ENCODE measurements at places on chromosomes 5 and 9.

DNA sequence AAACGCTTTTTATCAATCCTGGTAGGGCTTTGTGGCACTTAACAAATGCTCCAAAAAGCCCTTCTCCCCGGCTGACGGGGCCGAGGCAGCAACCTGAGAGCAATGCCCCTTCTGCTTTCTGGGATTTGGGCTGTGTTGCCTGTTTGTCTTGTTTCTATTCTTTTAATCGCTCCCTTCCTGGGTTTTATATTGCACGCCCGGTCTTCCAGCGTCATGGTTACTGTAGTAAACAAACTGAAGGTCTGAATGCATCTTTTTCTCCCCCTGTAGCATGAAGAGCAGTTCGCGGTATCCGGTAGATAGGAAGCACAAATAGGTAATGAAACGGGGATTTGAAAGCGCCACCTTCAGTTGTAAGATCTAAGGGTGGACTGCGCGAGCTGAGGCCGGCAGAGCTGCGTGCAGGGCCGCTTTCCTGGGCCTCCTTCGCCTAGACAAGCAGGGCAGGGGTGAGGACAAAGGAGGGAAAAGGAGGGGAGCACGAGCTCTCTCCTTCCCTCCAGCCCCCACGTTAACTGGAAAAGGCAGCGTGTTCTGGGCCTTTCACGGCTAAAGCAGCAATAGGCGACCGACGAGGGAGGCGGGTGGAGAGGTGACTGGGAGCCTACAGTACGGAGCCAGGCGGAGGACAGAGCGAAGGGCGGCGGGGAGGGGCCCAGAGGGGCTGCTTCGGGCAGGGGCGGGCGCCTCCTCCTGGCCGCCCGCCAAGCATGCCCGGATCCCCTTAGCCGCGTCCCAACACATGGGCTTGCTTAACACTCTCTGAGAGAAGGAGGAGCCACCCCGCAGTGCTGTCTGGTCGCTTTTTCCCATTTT lies 49.3 kb upstream of the ZNF366 start:
- ATAC-seq, result peak; percentile 65

DNA sequence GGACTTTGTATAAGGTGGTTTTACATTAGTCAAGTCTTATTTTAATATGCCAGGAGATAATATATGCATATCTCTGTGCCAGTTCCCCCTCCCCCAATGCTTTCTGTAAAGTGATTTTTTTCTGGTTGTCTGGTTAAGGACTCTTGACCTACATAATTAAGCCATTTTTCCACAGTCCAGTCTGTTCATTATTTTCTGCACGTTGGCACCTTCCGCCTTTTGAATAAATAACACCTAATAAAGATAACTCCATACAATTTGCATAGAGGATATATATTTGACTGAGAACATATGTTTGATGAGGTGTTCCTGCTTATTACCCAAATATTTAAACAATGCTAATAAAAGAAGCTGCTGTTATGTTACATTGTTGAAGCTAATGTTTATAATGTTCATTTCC lies 320.9 kb downstream of the DMAC1 start:
- ATAC-seq, result no peak

DNA sequence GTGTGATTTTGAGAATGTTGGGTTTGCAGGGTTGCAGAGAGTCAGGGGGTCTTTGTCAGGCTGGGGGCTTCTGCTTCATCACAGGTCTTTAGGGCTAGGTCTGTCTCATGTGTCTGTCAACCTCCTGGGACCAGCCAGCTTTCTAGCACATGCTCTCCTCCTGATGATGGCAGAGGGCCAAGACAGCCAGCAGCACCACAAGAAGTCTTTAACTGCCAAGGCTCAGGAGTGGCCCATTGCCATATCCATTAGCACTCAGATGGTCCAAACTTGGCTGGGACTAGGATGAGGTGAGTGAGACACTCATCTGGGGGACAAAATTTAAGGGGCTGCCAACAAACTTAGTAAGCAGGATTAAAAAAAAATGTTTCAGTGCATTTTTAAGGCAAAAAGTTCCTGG lies 384.2 kb upstream of the CDH10 start:
- ATAC-seq, result no peak

GRCh38 chr5:55211184-55211874 lies 15.8 kb downstream of the MCIDAS start:
- ATAC-seq, result no peak

GRCh38 chr5:164818445-164818844 lies 1313.0 kb downstream of the MAT2B start:
- ATAC-seq, result no peak

GRCh38 chr5:17114715-17115599 lies 102.5 kb upstream of the BASP1 start:
- ATAC-seq, result no peak

GRCh38 chr5:14395411-14395810 lies 186.2 kb upstream of the OTULINL start:
- no peak for ATAC-seq

DNA sequence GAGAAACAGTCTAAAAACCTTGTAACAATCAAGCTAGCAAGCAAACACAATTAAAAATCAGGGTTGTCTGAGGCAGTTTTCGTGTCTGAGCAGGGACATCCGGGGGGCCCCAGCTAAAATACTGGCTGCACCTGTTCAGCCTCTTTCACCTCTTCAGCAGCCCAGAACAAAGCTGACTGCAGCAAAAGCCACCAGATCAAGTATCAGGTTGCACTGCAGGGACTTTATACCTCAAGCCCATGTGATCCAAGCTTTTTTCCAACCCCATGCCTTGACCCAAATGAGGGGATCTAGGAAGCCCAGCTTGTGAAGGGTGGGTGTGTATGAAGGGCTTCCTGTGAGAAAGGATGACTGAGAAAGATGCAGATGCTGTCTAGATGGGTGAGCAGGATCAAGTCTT lies 133.4 kb downstream of the SEMA6A start:
- ATAC-seq, result no peak

DNA sequence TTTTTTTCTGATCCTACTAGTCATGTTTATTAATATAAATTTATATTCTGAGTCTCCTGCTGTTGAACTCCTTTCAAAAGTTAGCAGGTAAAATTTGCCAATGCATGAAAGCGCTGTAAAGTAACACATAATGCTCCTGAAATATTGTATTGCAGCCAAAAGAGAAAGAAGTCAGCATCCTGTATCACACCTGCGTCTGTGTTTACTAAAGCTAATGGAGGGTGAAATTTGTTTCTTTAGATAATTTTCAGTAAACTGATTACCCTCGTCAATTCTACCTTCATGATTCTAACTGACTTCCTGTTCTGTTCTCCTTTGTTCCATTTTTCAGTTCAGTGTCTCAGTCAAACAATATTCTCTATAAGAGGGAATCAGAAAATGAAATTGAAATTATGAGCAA lies 415.4 kb downstream of the CDH9 start:
- no peak for ATAC-seq

DNA sequence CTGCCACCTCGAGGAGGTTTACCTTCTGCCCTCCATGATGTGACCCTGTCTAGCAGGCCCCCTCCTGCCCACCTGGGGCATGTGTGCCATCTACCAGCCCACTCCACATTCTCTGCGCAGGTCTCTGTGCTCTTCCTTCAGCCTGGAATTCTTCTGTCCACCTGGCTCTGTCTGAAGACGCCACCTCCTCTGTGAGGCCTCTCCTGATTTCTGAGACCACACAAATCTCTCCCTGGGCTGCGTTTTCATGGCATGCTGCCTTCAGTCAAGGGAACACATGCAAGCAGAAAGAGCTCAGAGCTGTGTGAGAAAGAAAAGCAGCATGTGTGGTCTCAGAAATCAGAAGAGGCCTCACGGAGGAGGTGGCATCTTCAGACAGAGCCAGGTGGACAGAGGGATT lies 22.1 kb downstream of the FOXE1 start:
- ATAC-seq, result no peak

- no peak for ATAC-seq
Observed at GRCh38 chr5:179696603-179697002, 2.2 kb upstream of the CANX start.

GRCh38 chr5:68419637-68420452 lies 204.3 kb downstream of the PIK3R1 start:
- peak; percentile 35 for ATAC-seq

GRCh38 chr5:181037365-181037861 lies 2.7 kb upstream of the BTNL9 start:
- no peak for ATAC-seq

DNA sequence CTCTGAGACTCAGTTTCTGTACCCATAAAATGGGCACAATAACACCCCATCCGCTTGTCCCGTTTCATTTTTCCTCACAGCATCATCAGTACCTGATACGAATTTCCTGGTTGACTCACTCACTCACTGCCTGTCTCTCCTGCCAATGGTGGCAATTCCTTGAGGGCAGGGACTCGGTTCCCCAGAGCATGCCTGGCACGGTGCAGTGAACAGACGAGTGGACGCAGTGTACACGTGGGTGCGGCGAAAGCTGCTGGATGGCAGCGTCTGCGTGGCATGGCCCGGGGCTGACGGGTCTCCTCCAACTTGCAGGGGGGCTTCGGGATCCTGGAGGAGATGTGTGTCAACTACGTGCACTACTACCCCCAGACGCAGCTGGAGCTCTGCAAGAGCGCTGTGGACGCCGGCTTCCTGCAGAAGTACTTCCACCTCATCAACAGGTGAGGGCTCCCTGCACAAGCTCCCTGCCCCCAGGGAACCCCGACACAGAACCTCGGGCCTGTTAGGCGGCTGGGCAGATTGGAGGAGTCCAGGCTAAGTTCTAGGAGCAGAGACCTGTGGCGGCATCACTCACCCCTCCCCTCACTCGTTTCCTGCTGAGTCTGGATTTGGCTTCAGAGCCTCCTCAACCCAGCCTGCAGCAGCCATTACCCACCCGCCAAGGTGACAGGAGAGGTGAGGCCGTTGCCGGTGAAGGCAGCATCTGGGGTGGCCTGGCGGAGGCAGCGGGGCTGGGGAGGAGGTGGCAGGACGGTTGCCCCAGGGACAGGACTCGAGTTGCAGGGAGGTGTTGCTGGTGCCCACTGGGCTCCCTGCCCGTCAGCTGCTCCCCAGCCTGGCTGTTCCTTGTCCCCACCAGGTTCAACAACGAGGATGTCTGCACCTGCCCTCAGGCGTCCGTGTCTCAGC lies 20.3 kb downstream of the DBH start:
- no peak for ATAC-seq

GRCh38 chr5:37735649-37736347 lies 104.0 kb downstream of the GDNF start:
- no peak for ATAC-seq

DNA sequence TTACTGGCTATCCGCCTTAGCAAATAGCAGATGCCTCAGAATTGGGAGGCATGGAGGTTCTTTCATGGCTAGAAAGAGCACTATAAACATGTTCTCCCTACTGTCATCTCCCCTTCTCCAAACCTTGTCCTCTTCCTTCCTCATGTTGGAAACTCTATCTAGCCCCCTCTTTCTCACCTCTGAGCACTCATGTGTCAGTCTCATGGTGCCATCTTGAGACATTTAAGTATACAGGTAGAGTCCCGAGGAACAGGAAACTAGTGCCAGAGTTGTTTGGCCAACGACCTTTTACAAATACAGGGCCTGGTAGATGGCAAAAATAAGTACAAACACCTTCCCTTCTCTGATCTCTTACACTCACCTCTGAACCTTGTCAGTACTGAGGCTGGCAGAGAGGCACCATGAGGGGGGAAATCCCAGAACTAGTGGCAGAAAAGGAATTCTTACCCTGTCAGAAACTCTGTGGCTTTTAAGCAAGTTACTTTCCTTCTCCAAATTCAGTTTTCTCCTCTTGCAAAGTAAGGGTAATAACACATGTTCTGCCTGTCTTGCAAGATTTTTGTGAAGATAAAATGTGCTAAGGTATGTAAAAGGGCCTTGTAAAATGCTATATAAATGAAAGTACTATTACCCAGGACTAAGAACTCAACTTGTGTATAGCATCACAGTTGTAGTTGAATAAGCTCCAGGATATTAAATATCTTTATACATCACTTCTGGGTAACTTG lies 94.1 kb upstream of the SNX2 start:
- no peak for ATAC-seq

DNA sequence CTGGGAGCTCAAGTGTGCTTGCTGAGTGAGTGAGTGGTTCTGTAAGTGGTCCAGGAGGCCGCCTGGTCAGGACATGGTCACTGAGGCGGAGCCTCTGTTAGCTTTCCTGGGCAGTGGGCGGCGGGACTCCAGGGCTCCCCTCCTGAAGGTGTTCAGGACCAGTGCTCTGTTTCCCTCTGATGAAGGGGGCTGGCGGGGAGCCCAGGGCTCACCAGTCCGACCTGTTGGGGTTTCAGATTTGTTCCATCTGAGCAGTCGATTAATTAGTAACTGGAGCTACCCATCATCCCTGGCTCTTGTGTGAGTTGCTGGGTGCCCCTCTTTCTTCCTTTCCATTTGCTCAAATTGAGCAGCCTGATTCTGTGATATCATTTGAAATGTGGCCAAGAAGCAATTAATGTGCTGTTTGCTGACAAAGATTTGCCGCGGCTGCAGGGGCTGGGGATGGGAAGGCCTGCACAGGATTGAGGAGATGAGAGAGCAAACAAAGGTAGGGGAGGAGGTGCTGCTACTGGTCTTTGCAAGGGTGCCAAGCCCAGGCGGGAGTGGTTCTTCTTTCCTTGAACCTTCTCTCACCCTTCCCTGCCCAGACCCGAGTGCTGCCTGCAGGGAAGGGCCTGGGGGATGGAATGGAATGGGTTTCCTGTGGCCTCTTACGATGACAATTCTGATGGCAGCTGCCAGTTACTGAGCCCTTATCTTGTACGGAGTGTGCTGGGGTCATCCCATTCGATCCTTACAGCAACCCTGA lies 92.8 kb upstream of the PITX1 start:
- peak; percentile 75 for ATAC-seq

GRCh38 chr5:36240779-36241630 lies 720 bp downstream of the NADK2 start:
- ATAC-seq, result peak; percentile 35

DNA sequence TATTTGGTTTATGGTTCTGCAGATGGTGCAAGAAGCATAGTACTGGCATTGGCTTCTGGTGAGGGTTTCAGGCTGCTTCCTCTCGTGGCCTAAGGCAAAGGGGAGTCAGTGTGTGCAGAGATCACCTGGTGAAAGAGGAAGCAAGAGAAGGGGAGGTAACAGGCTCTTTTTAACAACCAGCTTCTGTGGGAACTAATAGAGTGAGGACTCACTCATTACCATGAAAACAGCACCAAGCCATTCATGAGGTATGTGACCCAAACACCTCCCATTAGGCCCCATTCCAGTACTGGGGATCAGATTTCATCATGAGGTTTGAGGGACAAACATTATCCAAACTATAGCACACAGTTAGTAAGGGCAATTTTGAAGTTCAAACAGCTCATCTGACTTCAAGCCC lies 263.5 kb downstream of the TMEM38B start:
- ATAC-seq, result no peak

DNA sequence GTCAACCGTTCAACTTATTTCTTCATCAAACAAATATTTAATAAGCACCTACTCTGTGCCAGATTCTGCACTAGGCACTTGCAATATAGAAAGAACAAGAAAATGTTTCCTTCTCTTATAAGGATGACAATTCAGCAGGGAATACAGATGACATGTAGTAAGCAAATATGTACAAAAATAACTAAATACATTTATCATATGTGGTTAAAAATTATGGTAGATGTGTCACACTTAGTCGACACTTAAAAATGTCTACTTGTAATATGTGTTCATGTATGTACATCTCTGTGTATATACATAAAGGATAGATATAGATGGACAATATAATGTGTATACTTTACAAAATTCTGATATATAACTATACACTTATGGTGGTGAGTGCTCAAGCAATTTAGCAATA lies 417.0 kb upstream of the MEF2C start:
- no peak for ATAC-seq

GRCh38 chr5:127596501-127596900 lies 52.4 kb upstream of the CTXN3 start:
- no peak for ATAC-seq
